ENCODE measurements at places on chromosomes 7 and 10.

- DNase-seq = no peak
Observed at GRCh38 chr7:73890555-73891147, 29.7 kb downstream of the TMEM270 start.

GRCh38 chr10:63935705-63936104, 414.5 kb downstream of the REEP3 start:
- DNase-seq = no peak

GRCh38 chr7:130142654-130143333, 62.4 kb downstream of the TMEM209 start:
- no peak for DNase-seq

GRCh38 chr10:128981251-128981650, 485.8 kb upstream of the MGMT start:
- DNase-seq = no peak

DNA sequence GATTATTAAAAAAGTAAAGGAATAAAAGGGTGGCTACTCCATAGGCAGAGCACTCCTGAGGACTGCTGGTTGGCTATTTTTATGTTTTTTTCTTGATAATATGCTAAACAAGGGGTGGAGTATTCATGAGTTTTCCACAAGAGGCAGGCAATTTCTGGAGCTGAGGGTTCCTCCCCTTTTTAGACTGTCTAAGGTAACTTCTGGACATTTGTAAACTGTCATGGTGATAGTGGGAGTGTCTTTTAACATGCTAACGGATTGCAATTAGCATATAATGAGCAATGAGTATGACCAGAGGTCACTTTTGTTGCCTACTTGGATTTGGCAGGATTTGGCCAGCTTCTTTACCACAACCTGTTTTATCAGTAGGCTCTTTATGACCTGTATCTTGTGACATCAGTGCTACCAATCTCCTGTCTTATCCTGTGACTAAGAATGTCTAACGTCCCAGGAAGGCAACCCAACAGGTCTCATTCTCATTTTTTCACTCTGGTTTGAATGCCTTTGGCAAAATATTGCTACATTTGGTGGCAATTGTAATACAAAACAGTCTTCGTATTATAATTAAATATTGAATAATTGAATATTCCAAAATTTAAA, 587.8 kb upstream of the POM121L12 start:
- no peak for DNase-seq
